ENCODE measurements at places on chromosomes 11 and 22.

GRCh38 chr22:29700206-29700899 lies 19.4 kb upstream of the CABP7 start:
- H3K27ac ChIP-seq, result peak overlapping the region; percentile 5
- H3K4me3 ChIP-seq, result no peak overlapping the region
- H3K4me1 ChIP-seq, result peaks cover 43% of the 10 kb centered on the region
- DNase-seq, result peak; percentile 71
- H3K27me3 ChIP-seq, result no peaks in the 10 kb centered on the region

DNA sequence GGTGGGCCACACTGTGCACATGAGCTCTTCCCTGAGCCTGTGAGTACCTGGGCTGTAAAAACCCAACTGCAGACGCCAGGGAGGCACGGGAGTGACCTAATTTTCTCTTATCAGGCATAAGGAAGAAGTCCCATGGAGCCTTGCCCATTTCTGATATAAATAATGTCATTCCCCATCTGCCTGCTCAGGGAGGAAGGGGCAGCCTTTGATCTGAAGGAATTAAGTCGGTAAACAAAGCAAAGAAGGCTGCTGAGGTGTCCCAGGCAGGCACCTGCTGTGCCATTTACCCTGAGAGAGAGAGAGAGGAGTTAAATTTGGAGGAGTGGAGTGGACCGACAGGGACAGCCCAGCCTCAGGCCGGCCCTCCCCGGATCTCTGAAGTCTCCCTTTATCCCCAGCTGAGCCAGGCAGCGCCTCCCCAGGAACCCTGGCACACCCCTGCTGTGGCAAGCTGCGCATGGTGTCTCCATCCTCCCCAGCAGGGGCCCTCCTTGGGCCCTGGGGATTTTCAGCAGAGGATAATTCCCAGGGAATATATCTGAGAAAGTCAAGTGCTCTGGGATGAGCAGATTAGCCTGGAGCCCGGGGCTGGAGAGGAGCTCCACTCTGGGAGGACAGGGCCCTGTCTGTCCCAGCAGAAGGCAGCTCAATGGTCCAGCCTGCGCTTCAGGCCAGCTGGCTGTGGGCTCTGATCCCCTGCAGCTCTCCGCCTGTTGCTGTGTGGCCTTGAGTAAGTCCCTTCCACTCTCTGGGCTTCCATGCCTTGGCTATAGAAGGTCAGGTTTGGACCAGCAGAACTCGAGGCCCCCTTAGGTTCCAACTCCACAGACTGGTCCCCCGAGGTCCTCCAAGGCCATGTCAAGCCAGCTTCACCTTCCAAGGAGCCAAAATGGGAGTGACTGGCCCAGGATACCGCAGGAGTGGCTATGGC lies 17.5 kb upstream of the CABP7 start:
- no peaks in the 10 kb centered on the region for H3K36me3 ChIP-seq
- no peaks in the 10 kb centered on the region for H3K27me3 ChIP-seq
- H3K4me3 ChIP-seq, result no peak overlapping the region
- peak; percentile 47 for DNase-seq
- H3K4me1 ChIP-seq, result peaks cover 50% of the 10 kb centered on the region

GRCh38 chr22:50318698-50319411 lies 8.0 kb downstream of the DENND6B start:
- peaks cover 27% of the 10 kb centered on the region for H3K27me3 ChIP-seq
- no peaks in the 10 kb centered on the region for H3K36me3 ChIP-seq
- no peak for DNase-seq
- no peak overlapping the region for H3K4me3 ChIP-seq

GRCh38 chr22:37218399-37218770 lies 6.1 kb upstream of the SSTR3 start:
- peaks cover 3% of the 10 kb centered on the region for H3K27me3 ChIP-seq
- no peaks in the 10 kb centered on the region for H3K4me1 ChIP-seq
- no peak for DNase-seq
- H3K27ac ChIP-seq, result no peak overlapping the region
- H3K36me3 ChIP-seq, result no peaks in the 10 kb centered on the region

- peak overlapping the region; percentile 7 for H3K27ac ChIP-seq
- no peaks in the 10 kb centered on the region for H3K27me3 ChIP-seq
- H3K36me3 ChIP-seq, result no peaks in the 10 kb centered on the region
- peaks cover 9% of the 10 kb centered on the region for H3K4me1 ChIP-seq
- peak overlapping the region; percentile 56 for H3K4me3 ChIP-seq
These were observed 28.1 kb upstream of the FBXO3 start for GRCh38 chr11:33802194-33802950.

DNA sequence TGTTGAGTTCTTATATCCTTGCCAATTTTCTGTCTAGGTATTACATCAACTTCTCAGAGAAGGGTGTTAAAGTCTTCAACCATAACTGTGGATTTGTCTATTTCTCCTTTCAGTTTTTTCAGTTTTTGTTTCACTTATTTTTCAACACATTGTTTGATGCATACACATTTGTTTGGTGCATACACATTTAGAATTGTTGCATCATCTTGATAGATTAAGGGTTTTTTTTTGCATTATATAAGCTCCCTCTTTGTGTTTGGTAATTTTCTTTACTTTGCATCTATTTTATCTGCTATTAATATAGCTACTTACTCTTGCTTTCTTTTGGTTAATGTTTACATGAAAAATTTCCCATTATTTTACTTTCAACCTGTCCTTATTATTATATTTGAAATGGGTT lies 20.8 kb upstream of the TRAF6 start:
- no peaks in the 10 kb centered on the region for H3K4me1 ChIP-seq
- H3K4me3 ChIP-seq, result no peak overlapping the region
- H3K36me3 ChIP-seq, result no peaks in the 10 kb centered on the region
- no peak for DNase-seq
- no peaks in the 10 kb centered on the region for H3K27me3 ChIP-seq

DNA sequence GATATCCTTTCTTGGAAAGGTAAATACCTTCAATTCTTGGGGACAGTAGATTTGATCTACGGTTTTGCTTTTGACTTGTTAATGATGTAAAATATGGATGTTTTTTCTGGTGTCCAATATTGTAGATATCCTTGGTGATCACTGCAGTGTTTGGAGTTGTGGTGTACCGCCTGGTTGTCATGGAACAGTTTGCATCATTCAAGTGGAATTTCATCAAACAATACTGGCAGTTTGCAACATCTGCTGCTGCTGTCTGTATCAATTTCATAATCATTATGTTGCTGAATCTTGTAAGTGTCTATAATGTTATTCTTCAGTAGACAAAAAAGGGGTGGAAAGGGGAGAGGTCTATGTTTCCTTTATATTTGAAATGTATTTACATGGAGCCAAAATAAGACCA lies 27.4 kb upstream of the MUC15 start:
- DNase-seq, result peak; percentile 4
- no peaks in the 10 kb centered on the region for H3K36me3 ChIP-seq
- no peak overlapping the region for H3K27ac ChIP-seq
- no peaks in the 10 kb centered on the region for H3K4me1 ChIP-seq
- no peak overlapping the region for H3K4me3 ChIP-seq

- H3K4me3 ChIP-seq, result no peak overlapping the region
- peaks cover 31% of the 10 kb centered on the region for H3K4me1 ChIP-seq
These were observed 7.1 kb downstream of the DCPS start for GRCh38 chr11:126310992-126311310.

- no peaks in the 10 kb centered on the region for H3K27me3 ChIP-seq
- no peak overlapping the region for H3K4me3 ChIP-seq
- no peak overlapping the region for H3K27ac ChIP-seq
These were observed 251.8 kb downstream of the NTM start for GRCh38 chr11:131622193-131622592.

DNA sequence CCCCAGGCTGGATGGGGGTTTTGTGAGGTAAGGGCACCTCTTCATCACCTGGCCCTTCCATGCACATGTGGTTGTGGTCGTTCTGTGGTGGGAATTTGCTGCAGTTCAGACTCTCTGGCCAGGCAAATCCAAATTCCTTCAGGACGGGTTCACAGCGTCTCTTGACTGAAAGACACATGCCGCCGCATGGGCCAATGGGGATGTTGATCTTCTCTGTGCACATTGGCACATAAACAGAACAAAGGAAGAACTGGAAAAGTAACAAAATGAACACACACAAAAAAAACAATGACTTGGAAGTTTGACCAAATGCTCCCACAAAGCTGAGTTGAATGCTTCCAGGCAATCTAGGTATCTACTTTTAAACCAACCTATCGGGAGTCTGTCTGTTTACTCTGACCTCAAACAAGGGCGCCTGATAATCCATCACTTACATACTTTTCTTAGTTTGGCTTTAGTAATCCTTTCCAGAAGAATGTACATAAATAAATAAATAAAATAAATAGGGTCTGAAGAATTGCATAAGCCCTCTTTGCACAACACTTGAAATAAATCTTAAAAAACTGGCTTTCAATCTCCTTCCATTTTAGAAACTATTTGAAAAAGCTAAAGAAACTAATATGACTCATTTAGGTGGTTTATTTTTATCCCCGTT lies 2.8 kb downstream of the FZD4 start:
- no peak overlapping the region for H3K4me3 ChIP-seq
- H3K27ac ChIP-seq, result no peak overlapping the region
- H3K4me1 ChIP-seq, result peaks cover 6% of the 10 kb centered on the region
- H3K36me3 ChIP-seq, result no peaks in the 10 kb centered on the region

- no peak overlapping the region for H3K27ac ChIP-seq
- H3K36me3 ChIP-seq, result no peaks in the 10 kb centered on the region
- no peak for DNase-seq
- no peak overlapping the region for H3K4me3 ChIP-seq
- no peaks in the 10 kb centered on the region for H3K27me3 ChIP-seq
- no peaks in the 10 kb centered on the region for H3K4me1 ChIP-seq
These were observed 55.9 kb upstream of the BARX2 start for GRCh38 chr11:129319751-129320150.

- H3K27me3 ChIP-seq, result no peaks in the 10 kb centered on the region
- peak; percentile 69 for DNase-seq
- peak overlapping the region; percentile 92 for H3K27ac ChIP-seq
These were observed 2.8 kb downstream of the MYOD1 start for GRCh38 chr11:17722000-17722643.

- H3K27ac ChIP-seq, result no peak overlapping the region
- H3K4me1 ChIP-seq, result no peaks in the 10 kb centered on the region
- H3K4me3 ChIP-seq, result no peak overlapping the region
- H3K27me3 ChIP-seq, result peaks cover under 1% of the 10 kb centered on the region
- DNase-seq, result no peak
- H3K36me3 ChIP-seq, result no peaks in the 10 kb centered on the region
These were observed 594 bp downstream of the NRXN2 start for GRCh38 chr11:64722141-64723065.

GRCh38 chr11:122717264-122717867 lies 61.8 kb downstream of the UBASH3B start:
- no peaks in the 10 kb centered on the region for H3K36me3 ChIP-seq
- H3K4me1 ChIP-seq, result no peaks in the 10 kb centered on the region
- DNase-seq, result no peak
- no peak overlapping the region for H3K4me3 ChIP-seq

GRCh38 chr22:33837826-33838225 lies 82.5 kb downstream of the LARGE1 start:
- H3K27me3 ChIP-seq, result no peaks in the 10 kb centered on the region
- no peak for DNase-seq
- H3K27ac ChIP-seq, result no peak overlapping the region
- H3K4me1 ChIP-seq, result no peaks in the 10 kb centered on the region
- no peaks in the 10 kb centered on the region for H3K36me3 ChIP-seq

DNA sequence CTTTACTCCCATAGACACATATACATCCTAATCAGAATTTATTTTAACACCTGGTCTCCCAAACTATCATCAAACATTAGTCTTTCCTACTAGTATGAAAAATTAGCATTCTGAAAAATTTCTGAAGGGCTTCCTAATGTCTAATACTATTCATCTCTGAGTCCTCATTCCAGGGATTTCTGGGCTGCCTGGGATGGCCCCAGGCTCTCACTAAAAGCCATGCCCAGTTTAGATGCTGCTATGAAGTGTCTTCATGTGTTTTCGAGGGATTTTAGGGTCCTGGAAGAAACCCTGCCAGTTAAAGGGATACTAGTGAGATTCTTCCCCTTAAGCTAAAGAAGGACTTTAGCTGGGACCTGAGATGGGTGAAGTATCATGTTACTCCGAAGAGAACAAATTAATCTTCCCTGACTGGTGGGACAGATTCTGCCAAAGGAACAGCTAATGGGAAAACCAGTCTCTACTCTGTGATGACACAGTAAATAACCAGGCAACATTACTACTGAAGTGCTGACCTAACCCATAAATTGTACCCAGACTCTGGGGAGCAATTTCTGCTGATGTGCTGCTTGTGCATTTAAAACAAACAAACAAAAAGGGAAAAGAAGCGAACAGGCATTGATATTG lies 342.6 kb downstream of the SOX6 start:
- DNase-seq, result no peak
- H3K27me3 ChIP-seq, result no peaks in the 10 kb centered on the region
- H3K27ac ChIP-seq, result no peak overlapping the region
- H3K4me3 ChIP-seq, result no peak overlapping the region
- H3K36me3 ChIP-seq, result no peaks in the 10 kb centered on the region

- H3K4me3 ChIP-seq, result no peak overlapping the region
- DNase-seq, result no peak
- peaks cover 6% of the 10 kb centered on the region for H3K4me1 ChIP-seq
- H3K27ac ChIP-seq, result no peak overlapping the region
- no peaks in the 10 kb centered on the region for H3K27me3 ChIP-seq
These were observed 964 bp upstream of the REXO2 start for GRCh38 chr11:114438303-114438702.

DNA sequence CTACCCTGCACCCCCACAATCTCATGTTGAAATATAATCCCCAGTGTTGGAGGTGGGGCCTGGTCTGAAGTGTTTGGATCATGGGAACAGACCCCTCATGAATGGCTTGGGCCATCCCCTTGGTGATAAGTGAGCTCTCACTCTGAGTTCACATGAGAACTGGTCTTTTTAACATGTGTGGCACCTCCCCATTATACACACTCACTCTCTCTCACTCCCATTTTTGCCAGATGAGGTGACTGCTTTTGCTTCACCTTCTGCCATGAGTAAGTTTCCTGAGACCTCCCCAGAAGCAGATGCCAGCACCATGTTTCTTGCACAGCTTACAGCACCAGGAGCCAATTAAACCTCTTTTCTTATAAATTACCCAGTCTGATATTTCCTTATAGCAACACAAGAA lies 32.1 kb upstream of the DRD2 start:
- DNase-seq, result no peak
- H3K27me3 ChIP-seq, result no peaks in the 10 kb centered on the region
- H3K4me1 ChIP-seq, result peaks cover 31% of the 10 kb centered on the region
- H3K36me3 ChIP-seq, result no peaks in the 10 kb centered on the region

DNA sequence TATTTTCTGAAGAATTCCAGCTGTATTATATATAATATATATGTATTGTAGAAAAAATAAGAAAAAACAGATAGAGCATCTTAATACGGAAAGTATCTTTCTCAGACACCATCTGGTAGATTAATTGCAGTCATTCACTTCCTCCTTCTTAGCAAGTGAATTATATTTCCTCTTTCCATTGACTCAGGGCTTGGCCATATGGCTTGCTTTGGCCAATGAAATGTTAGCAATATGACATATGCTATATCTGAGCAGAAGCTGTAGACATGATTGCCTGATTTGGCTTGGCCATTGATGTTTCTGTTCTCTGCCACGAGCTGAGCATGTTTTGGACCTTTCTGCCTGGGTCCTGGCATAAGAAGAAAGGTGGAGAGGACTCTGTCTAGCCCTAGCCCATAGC lies 34.4 kb upstream of the ZBED5 start:
- no peaks in the 10 kb centered on the region for H3K4me1 ChIP-seq
- no peak overlapping the region for H3K27ac ChIP-seq
- no peak overlapping the region for H3K4me3 ChIP-seq
- no peak for DNase-seq

GRCh38 chr22:34812631-34813030 lies 253.3 kb upstream of the ISX start:
- peaks cover 13% of the 10 kb centered on the region for H3K4me1 ChIP-seq
- H3K27me3 ChIP-seq, result no peaks in the 10 kb centered on the region
- no peaks in the 10 kb centered on the region for H3K36me3 ChIP-seq
- no peak for DNase-seq
- H3K4me3 ChIP-seq, result no peak overlapping the region
- H3K27ac ChIP-seq, result no peak overlapping the region

- H3K27me3 ChIP-seq, result no peaks in the 10 kb centered on the region
- no peak overlapping the region for H3K4me3 ChIP-seq
- no peak overlapping the region for H3K27ac ChIP-seq
- no peaks in the 10 kb centered on the region for H3K4me1 ChIP-seq
These were observed 72.6 kb upstream of the GRAMD1B start for GRCh38 chr11:123357353-123357989.
